ENCODE measurements at places on chromosomes 2 and 18.

DNA sequence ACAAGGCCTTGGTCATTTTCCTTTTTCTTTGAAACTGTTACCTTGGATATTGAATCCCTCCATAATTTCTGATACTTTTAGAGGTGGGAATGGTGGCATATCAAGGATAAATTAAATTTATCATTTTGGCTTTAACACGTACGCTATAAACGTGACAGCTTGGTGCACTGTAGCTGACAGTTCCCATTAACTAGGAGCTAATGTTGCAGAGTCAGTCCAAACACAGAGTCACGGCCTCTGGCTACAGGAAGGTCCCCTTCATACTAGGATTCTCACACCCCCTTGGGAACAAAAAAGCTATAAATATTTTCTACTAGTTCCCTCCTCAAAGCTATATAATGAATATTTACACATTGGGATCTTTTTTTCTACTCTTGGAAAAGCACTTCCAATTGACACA lies 17.7 kb upstream of the ERBB4 start:
- no peak for DNase-seq

GRCh38 chr2:191070276-191070675 lies 56.3 kb upstream of the STAT1 start:
- no peak for DNase-seq

GRCh38 chr2:174778085-174778981 lies 14.1 kb upstream of the CHRNA1 start:
- peak; percentile 96 for DNase-seq

DNA sequence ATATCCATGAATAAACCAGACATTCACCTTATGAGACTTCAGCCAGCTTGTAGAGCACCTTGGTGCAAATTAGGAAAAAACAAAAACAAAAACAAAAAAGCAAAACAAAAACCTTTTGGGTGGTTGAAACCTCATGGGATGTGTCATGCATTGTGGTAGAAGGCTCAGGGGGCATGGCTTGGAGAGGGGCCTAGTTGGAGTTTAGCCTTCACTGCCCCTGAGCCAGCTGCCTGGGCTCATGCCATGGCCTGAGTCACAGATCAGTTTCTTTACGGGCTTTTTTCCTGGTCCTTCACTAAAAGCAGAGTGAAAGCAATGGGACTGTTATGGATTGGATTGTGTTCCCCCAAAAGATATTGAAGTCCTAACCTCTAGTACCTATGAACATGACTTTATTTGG lies 22.0 kb upstream of the DAPL1 start:
- no peak for DNase-seq

DNA sequence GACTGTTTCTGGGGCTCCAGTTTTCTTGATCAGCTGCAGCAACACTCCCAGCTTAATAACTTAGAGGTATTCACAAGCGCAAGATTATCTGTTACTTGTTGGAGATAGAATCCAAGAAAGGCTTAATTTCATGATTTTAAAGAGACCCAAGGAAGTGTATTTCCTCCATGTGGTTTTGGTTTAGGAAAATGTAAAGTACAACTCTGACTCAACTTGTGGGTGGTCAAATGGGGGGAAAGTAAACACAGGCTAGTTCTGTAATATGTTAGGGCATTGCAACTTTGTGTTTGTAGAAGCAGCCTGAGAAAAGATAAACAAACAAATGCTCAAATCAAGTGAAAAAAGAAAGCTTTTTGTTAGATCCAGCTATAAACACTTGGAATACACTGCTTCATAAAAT lies 90.1 kb upstream of the COL3A1 start:
- peak; percentile 65 for DNase-seq

- no peak for DNase-seq
Measured at GRCh38 chr2:168757223-168757622, 45.2 kb upstream of the NOSTRIN start.
